ENCODE measurements at places on chromosomes 2 and 18.

DNA sequence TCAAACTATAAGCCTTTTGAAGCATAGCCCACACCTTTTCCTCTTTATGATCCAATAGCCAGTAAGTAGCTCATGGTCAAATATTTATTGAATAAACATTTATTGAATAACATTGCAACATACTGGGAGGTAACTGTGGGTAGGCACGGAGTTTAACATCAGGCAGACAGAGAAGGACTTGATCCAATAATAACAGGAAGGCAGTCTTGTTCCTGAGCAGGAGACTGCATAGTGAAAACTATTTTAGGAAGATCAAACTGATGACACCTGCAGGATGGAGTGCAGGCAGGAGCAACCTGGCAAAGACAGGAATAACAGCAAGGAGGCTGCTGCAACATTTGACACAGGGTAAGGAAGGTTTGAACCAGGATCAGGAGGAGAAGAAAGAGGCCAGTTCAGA is 3.1 kb upstream of the DCTN1 start:
- no peak for DNase-seq

DNA sequence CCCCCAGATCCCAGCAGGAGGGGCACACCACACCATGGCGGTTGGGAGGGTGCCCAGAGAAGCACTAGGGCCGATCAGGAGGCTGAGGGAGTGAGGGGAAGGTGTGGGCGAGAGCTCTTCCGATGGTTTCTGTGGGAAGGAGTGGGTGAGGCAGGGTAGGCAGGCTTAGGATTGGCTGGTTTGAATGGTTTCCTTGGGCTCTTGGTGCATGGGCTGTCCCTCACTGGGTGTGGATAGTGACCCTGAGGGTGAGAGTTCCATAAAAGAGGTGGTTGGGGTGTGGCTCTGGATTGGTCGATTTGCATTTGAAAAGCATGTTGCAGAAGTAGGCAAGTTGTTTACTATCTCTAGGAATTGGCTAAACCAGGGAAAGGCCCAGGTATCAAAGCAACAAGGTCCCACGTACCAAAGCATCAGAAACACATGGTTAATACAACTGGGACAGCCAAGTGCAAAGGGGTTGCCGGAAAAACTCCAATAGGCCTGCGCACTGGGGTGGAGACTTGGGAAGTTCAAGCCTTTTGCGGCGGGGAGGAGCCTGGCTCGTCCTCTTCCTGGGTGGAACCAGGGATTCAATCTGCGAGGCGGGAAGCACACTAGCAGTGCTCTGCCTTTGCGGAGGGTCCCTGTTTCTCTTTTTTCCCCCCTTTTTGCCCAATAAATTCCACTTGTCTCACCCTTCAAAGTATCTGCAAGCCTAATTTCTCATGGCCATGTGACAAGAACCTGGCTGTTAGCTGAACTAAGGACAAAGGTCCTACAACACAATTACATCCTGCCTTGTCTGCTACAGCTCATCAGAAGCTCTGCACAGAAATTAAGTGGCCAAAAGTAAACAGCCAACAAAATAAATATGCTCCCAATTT is 43.2 kb downstream of the IL1R2 start:
- no peak for DNase-seq

- DNase-seq, result peak; percentile 48
Observed at GRCh38 chr2:18987592-18988073, 370.8 kb downstream of the OSR1 start.

DNA sequence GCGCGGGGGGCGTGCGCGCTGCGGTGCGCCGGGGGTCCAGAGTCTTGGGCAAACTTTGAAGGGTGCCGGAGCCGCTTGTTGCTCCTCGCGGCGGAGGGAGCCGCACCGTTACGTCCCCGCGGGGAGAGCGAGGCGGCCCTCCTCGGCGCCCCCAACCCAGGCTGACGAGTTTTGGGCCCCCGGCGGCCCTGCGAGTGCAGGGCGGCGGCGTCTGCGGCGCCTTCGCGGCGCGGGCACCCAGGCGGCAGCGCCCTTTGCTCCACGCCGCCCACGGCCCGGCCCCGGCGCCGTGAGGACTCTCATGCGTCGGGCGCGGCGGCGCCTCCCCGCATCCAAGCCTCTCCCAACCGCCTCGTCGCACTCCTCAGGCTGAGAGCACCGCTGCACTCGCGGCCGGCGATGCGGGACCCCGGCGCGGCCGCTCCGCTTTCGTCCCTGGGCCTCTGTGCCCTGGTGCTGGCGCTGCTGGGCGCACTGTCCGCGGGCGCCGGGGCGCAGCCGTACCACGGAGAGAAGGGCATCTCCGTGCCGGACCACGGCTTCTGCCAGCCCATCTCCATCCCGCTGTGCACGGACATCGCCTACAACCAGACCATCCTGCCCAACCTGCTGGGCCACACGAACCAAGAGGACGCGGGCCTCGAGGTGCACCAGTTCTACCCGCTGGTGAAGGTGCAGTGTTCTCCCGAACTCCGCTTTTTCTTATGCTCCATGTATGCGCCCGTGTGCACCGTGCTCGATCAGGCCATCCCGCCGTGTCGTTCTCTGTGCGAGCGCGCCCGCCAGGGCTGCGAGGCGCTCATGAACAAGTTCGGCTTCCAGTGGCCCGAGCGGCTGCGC is 814 bp downstream of the FZD7 start:
- DNase-seq, result peak; percentile 22

DNA sequence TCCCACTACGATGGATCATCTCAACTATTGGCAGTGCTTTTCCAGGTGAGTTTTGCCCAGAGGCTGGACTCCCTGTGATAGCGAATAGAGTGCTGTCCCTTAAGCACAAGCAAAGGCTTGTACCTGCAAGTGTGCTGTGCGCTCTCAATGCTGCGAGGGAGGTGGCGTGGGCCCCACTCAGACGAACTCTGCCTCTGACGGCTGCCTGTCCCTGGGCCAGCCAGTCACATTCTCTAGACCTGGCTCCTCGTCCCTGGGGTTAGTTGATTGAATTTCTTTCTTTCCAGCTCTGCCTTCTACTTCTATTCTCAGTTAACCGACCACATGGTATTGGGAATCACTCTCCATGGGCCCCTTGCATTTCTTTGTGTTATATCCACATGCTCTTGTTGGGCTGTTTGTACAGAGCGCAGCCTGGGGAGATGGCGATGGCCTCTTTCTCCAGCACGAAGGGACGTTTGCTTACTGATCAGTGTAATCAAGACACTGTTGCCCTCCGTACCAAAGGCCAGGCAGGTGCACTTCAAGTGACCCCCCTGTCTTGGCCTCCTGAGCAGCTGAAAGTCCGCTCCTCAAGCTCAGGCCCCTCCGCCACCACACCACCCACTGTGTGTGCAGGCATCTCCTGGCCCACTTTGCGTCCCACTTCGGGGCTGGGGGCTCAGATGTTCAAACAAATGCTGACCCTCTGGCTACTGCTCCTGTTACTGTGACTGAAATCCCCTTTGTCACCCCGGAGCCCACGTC is 151.3 kb downstream of the ZNF236 start:
- DNase-seq, result no peak

- DNase-seq, result no peak
Observed at GRCh38 chr2:175877845-175878544, 124.1 kb downstream of the LNPK start.

DNA sequence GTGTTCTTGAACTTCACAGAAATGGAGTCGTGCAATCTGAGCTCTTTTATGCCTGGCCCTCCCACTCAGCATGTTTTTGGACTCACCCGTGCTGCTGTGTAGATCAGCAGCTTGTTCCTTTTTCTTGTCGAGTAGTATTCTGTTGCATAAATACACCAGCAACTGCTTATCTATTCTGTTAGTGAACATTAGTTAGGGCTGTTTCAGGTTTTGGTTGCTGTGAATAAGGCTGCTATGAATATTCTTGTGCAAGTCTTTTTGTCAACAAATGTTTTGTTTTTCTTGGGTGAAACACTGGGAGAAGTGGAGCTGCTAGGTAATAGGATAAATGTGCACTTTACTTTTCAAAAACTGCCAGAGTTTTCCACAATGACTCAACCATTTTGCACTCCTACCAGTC is 15.3 kb upstream of the CIDEA start:
- DNase-seq, result no peak

GRCh38 chr2:233961905-233962304 is 44.7 kb downstream of the TRPM8 start:
- DNase-seq, result no peak

- DNase-seq, result no peak
Observed at GRCh38 chr18:5478261-5478660, 65.5 kb downstream of the EPB41L3 start.

DNA sequence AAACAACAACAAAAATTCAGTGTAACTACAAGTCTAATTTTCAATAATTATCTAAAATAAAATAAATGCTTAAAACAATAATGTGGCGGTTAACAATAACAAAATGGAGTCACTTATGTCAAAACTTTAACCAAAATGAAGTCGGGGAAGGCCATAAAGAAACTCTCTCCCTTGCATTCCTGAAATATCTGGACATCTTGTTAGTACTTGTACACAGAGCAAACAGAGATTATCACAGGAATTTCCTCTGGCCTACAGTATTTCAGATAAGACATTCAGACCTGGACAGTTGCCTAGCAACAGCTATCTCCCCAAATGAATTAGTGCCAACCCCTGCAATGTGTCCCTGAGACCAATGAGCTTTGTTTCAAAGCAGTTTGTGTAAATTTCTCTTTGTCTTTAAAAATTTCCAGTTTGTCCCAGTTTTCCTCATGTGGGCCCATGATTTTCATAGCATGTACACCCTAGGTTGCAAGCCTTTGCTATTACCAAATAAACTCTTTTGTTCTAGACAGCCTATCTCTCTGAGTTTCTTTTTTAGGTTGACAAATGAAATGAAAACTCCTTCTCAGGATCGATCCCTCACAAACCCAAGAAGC is 68.6 kb downstream of the EXOC6B start:
- peak; percentile 66 for DNase-seq

DNA sequence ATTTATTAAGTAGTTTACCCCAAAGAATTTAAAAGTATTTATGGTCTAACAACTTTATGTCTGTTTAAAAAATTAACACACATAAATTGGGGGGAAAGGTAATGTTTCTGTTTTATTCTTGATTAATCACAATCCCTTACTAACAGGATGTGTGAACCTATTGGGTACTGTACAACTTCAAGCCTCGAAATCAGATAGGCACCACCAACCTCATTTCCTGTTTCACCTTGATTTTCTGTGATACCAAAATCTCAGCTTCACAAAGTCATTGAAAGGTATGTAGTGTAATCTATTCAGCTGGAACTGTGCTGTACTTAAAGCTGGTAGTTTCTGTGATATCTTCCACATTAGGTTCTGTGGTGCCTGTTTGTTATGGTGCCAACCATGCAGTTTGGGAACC is 4.0 kb downstream of the RNMT start:
- DNase-seq, result no peak

DNA sequence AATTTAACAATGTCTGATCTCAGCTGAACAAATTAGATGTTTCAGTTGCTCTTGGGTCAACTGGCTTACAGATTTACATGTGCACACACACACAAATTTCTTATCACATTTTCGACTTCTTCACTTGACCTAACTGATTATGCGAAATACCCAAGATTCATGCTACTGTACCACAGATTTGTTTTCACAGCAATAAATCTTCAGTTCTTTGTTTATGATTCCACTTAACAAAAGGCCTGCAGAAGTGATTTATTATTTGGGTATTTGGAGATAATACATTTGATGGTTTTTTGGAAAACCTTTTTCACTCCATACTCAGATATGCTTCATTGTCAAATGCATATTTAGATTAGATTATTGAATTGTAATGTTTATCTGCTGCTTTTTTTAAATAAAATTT is 129.0 kb downstream of the GALNT1 start:
- DNase-seq, result no peak

- no peak for DNase-seq
Observed at GRCh38 chr2:74551530-74551929, 2.2 kb downstream of the LOXL3 start.

GRCh38 chr2:122138561-122138960 is 383.1 kb downstream of the TSN start:
- no peak for DNase-seq

DNA sequence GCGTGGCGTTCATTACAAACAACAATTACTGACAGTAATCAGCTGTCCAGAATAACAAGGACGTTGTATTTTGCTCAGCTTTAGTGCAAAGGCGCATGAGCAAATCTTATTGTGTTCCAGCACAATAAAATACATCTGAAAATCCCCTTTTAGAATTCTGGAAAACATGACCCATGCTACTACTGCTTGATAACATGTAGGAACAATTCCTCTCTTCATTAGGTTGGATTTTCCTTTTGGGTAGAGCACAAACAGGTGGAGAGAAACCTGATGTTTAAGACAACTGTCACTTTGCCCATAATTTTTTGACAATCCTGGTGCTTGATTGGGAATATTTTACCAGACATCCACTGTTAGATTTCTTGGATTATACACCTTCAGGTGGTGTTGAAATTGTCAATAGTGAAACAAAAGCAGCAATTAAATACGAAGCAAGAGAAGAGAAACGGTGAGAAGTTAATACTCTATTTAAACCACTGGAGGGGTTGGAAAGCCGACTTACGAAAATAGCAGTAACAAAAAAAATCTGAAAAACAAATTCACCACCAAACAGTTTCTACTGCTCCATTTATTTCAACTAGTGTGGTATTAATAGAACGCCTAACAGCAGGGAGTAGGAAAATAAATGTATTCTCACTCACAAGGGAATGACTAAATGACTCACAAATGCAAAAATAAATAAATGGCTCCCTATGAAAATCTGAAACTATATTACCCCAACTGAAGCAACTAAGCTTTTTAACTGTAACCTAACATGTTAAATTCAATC is 102.7 kb downstream of the CPO start:
- DNase-seq, result no peak

GRCh38 chr2:25265802-25266201 is 75.9 kb downstream of the DNMT3A start:
- no peak for DNase-seq

All from trophoblast cell (in vitro differentiated cells and primary cell).